CD14-positive monocyte (primary cell): ENCODE measurements at places on chromosomes 3 and 15.

DNA sequence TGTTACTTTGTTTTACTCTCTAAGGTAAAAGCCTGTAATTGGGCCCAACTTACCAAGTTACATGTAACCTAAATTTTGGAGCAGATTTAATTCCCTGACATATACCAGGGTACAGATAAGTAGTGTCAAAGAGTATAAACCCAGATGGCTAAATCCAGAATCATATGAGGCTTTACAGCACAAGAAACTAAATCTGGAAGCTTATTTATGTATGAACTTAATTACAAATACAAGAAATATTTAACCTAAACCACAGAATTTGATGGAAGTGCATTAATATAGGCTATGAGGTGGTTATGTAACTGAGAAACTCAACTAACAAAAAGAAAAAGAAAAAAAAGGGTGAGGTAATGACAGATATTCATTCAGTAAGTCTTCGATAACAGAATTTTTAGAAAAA lies 930.2 kb upstream of the ALCAM start:
- no peak for DNase-seq

DNA sequence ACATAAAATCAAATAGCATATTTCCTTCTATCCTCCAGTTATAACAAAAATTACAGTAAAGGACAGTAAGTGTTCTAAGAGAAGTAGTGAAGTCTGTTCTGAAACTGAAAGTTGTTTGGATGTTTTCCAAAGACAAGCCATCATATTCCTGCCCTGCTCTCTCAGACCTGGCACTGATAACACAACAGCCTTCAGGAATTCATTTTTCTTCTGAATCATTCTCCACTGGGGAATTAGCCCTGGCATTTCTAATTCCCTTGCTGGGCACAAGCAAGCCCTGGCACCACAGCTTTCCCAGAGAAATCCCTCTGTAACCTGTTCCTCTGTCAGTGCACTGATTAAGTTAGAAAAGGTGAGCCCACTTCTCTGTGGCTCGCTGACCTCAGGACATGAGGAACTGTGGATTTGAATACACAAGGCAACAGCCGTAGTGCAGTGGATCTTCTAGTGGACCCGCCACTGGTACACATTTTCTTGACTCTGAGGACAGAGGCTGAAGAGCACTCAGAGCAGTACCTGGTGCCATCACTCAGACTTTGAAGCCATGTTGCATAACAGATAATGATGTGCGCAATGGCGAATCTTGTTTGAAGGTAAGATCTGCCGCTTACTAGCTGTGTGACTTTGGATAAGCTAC lies 61.6 kb downstream of the WWTR1 start:
- DNase-seq, result no peak

DNA sequence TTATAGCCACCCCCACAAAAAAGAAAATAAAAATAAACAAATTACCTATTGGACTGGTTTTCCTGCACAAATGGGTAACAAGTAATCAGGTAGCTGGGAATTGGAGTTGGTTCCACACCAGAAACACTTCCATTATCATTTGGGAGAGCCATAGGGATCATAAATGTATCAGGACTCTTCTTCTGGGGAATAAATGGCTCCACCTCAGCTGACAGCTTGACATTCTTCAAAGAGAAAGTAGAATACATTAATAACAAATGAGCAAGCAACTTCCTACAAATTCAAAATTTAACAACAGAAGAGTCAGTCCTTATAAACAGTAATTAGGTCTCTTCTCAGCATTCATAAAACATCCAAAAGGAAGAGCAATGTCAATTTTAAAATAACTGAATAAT lies 8.7 kb downstream of the SECISBP2L start:
- DNase-seq, result no peak

- peak; percentile 34 for DNase-seq
Observed at GRCh38 chr3:63679186-63679585, 26.7 kb downstream of the SNTN start.

DNA sequence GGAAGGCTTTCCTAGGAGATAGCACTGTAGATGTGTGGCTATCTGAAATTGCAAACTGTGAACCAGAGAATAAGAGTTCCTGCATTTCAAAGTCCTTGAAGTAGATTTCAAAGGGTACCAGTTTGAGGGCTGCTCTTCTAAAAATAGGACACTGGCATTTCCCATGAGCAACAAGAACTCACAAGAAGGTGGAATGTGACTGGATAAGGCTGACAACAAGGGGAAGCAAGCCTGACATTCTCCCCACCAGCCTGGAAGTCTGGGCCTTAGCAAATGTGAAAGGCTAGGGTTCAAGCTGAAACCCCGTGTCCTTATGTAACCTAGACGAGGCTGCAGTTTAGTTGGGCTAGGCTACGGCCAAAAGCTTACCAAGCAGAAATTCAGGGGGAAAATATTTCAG lies 18.7 kb upstream of the TJP1 start:
- DNase-seq, result no peak

DNA sequence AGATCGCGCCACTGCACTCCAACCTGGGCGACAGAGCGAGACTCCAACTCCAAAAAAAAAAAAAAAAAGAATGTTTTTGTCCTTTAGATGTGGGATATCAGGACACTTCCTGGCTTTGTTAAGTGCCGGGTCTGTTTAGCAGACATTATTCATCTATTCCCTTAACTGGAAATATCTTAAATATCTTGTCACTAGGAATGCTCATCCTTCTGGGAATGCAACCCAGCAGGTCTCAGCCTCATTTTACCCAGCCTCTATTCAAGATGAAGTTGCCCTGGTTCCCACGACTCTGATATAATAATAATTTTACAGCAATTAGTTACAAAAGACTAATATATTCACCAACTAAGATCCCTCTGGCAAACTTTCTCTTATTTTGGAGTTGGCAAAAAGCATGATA lies 260.9 kb upstream of the SLITRK3 start:
- no peak for DNase-seq

DNA sequence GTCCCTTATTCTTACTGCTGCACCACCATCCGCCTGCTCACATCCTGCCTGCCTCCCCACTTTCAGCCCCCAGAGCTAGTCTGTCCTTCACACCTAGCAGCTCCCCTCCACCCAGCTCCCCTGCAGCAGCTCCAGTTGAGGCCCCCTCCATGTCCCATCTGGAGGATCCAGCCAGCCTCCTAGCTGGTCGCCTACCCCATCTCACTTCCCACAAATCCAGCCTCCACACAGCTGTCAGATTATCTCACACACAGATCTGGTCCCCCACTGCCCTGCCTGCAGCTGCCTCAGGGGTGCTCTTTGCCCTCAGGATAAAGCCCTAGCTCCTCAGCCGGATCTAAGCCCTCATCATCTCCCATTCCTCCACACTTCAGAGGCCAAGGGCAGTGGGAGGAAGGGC lies 8.8 kb upstream of the SEMA7A start:
- DNase-seq, result no peak

GRCh38 chr15:66898656-66899386 lies 166.6 kb upstream of the SMAD3 start:
- no peak for DNase-seq

- no peak for DNase-seq
Observed at GRCh38 chr3:19105826-19106225, 42.5 kb upstream of the KCNH8 start.

- no peak for DNase-seq
Observed at GRCh38 chr15:100881573-100882336, 2.1 kb downstream of the ALDH1A3 start.

- no peak for DNase-seq
Observed at GRCh38 chr3:31125413-31126020, 231.1 kb upstream of the GADL1 start.

GRCh38 chr3:133805384-133805701 lies 272 bp upstream of the SRPRB start:
- DNase-seq, result no peak

GRCh38 chr3:146170591-146170990 lies 9.6 kb upstream of the PLOD2 start:
- DNase-seq, result no peak

DNA sequence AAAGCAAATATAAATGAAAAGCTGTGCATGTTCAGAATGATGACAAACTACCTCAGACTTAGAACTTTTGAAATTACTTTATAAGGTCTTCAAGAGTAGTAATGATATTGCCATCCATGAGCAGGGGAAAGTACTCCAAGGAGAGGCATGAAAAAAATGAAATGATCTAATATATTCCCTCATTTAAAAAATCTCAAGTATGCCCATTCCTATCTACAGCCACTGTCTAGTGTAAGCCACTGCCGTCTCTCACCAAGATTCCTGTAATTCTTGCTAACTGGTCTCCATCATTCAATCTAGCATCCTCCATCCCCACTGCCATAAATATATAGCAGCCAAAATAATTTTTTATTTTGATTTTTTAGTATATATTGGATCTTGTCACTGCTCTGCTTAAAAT lies 258.8 kb downstream of the PLOD2 start:
- DNase-seq, result no peak

- DNase-seq, result no peak
Observed at GRCh38 chr3:127597020-127597771, 1.0 kb upstream of the MCM2 start.

DNA sequence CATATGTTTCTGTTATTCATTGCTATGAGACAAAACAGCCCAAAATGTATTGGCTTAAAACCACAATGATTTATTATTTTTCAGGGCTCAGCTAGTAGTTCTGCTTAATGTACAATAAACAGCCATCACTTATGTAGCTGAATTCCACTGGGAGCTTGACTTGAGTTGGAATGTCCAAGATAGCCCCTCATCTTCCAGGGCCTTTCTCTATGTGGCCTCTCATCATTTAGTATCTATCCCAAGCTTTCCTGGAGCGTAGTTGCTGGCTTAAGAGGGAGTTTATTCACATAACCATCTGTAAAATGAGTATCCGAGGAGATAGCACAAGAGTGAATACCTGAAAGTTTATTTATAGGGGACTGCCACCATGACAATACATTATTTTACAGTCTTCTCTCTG lies 176.8 kb downstream of the EPHA6 start:
- DNase-seq, result no peak

DNA sequence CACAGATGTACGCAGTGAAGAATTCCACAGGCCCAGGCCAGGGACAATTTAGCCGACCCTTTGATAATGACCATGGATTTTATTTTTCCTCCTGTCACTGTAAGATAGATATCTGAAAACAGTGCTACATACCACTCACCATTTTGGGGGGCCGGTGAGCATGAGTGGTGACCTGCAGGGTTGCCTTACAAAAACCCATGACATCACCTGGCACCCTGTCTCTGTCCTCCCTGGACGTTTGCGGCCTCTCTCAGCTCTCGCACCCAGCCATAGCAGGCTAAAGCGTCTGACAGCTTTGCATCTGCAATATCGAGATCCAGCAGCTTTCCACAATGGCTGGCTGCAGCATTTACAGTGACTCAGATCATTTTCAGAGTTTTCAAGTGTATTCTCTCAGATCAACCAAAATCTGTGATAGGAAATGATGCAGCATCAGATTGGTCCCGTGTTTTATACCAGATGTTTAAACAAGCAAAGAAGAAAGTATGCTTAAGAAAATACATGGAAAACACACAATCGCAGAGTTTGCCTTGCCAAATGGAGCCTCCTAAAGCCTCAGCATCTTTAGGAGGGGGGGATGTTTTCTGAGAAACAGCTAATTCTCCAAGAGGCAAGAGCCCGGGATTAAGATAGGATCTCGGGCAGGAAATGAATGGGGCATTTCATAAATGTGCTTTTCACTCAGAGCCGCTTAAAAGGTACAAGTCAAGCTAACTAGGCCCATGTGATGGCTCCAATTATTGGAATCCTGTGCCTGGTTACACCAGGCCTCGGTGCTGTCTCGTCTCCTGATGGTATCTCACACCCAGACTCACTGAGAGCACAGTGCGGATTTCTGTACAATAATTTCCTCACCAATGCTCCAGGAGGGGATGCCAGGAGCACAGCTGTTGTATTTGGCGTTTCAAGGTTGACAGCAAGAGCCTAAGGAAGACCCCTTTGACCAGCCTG lies 257.3 kb downstream of the XXYLT1 start:
- no peak for DNase-seq

DNA sequence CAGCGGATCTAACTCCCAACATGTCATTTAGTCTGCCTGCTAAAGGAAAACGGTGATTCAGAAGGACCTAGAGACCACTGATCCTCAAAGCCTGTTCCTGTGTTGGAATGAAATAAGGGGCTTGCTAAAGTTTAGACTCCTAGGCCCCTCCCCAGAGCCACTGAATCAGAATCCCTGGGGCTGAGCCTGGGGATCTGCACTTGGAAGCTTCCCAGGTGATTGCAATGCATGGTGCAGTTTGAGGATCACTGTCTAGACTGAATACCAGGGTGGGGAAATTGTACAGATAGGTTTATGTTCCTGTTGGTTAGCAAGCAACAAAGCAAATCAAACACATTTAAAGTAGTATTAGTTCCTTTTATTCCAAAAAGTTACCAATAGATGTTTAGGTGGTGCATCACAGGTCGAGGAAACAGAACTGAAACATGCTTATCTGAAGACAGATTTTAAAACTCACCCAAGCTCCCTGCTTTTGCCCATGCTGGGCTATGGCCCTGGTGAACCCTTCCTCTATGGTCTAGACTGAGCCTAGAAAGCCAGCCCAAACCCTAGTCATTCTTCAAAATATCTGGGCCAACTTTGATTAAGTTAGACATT lies 29.6 kb upstream of the SPTBN5 start:
- DNase-seq, result no peak

DNA sequence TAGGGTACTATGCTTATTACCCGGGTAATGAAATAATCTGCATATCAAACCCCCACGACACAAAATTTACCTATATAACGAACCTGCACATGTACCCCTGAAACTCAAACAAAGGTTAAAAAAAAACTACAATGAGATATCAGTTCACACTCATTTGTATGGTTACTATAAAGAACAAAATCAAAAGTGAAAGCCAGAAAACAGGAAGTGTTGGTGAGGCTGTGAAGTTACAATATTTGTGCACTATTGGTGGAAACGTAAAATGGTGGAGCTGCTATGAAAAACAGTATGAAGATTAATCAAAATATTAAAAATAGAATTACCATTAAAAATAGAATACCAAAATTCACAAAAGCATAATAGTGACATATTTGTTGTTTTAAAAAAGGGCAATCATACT lies 128.9 kb downstream of the ZIC1 start:
- DNase-seq, result no peak

DNA sequence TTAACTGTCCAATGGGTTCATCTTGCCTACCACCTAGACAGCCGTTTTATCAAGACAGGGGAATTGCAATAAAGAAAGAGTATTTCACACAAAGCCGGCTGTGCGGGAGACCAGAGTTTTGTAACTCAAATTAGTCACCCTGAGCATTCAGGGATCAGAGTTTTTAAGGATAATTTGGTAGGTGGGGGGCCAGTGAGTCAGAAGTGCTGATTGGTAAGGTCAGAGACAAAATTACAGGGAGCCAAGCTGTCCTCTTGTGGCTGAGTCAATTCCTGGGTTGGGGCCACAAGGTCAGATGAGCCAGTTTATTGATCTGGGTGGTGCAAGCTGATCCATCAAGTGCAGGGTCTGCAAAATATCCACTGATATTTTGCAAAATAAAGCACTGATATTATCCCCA lies 29.9 kb upstream of the GPD1L start:
- no peak for DNase-seq

DNA sequence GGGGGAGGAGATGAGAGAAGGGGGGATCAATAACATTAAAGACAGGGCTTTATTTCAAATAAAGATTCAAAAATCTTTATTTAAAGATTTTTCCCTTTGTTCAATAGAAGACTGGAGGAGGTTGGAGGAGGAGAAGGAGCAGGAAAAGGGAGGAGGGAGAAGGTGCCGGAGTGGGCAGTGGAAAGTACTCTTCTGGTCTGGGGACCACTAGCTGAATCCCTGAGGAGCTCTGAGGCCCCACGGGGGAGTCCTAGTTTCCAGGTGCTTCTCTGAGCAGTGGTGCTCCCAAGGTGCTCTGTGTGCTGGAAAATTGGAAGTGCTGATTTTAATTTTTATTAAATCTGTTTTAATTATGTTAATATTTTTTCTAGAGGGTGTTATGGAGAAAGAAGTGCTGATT lies 19.4 kb upstream of the SEMA4B start:
- no peak for DNase-seq

GRCh38 chr3:4977001-4977852 lies 2.0 kb upstream of the BHLHE40 start:
- peak; percentile 91 for DNase-seq
